Fibroblast of skin of right quadriceps (primary cell): ENCODE measurements at places on chromosomes 2 and 18.

- no peak for DNase-seq
Measured at GRCh38 chr2:29273004-29273684, 157.9 kb downstream of the CLIP4 start.

DNA sequence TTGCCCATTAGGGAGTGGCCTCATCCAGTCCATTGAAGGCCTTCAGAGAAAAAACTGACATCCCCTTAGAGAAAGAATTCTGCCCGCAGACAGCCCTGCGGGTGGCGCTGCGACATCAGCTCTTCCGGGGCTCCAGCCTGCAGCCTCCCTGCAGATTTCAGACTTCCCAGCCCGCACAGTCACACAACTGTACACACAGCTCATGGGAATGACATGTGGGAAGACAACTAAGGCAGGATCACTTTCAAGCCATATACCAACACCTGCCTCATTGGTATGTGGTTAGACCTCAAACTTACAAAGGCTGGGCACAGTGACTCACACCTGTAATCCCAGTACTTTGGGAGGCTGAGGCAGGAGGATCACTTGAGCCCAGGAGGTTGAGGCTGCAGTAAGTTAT is 24.8 kb upstream of the TUBB6 start:
- DNase-seq = peak; percentile 59

- DNase-seq = no peak
Measured at GRCh38 chr2:105494683-105495425, 96.0 kb upstream of the FHL2 start.

DNA sequence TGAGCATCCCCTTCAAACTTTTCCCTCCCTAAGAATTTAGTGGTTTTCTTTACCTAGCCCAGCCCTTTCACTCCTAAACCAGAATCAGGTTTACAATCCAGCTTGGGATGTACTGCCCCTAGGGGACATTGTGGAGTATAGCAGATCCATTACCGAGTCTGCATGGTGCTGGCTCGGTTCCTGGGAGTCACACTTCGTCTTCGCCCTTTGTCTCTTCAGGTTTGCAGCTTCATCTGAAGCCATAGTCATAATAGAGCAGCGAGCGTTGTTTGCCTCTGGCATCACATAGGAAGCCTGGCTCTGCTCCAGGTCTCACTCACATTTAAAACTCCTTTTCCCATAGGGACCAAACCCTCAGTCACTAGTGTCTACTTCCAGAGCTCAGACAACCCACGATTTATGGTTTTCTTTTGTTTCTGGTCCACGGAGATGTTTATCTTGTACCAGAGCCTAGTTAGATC is 16.8 kb upstream of the LYPD6 start:
- DNase-seq = peak; percentile 49

GRCh38 chr2:190410166-190410565 is 2.0 kb downstream of the MFSD6 start:
- DNase-seq = no peak

DNA sequence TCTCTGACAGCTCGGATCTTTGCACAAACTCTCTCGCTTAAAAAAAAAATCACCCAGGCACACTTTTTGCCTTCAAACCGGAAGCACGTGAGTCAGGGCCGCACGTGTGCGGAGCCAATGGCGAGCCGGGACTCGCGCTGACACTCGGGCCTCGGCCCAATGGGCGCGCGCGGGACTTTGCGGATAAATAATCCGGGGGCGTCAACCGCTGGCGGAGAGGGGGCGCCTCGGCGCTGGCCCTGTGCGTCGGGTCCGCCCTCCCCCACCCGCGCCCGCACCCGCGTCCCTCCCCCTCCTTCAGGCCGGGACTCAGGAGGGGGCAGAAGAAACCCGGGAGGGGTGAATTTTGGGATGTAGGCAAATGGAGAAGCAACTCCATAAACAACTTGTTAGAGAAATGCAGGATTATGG is 319 bp upstream of the EN1 start:
- peak; percentile 98 for DNase-seq

DNA sequence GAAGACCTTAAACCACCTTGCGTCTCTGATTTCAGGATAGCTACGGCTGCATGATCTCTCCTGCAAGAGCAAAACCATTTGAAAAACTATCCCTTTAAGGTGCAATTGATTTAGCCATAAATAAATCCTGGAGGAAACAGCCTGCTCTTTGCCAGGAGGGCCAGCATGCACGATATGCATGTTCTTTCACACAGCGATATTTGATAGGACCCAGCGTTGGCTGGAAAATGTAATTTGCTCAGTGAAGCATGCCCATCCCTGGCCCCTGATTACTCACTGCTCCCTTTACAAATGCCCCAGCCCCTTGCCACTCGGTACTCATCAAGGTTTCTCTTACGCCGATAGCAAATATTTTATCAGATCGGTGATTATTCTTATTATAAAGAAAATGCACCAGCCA is 315.4 kb downstream of the CDH2 start:
- DNase-seq = no peak

- DNase-seq = no peak
Measured at GRCh38 chr2:143399631-143400069, 270.4 kb downstream of the ARHGAP15 start.
